ENCODE measurements at places on chromosomes 6 and 20.
A peak's percentile ranks its signal among the peaks of the same experiment; 100 is the strongest.

GRCh38 chr6:7434672-7435071 is 45.1 kb downstream of the RIOK1 start:
- DNase-seq: no peak

- DNase-seq: no peak
Observed at GRCh38 chr20:45937765-45938164, 3.3 kb downstream of the PCIF1 start.

DNA sequence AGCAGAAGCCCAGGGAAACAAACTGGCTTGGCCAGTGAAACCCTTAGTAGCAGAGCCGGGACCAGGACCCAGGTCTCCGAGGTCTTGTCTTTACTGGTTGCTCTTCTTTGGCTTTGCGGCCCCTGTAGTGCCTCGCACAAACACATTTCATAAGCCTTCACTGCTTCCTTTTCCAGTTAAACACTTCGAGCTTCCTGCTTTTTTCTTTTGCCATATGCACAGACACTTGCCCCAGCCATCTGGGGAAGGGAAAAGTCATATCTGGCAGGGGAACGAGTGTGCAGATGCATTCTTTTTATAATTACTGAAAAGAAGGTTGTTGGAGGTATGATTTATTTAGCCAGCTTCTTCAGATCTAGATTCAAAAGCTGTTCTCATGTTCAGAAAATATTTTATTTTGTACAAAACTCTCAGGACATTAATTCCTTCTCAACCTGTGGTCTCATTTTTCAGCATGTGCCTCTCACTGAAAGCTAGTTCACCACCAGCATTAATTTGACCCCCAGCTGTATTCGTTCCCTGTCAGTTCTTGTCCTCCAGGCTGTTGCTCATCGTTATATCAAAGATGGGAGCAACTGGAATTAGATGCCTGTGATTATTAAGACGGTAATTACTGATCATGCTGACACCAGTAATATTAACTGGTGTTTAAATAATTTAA is 19.2 kb downstream of the KLHL32 start:
- no peak for DNase-seq

- DNase-seq: no peak
Observed at GRCh38 chr6:156160007-156160794, 617.0 kb upstream of the ARID1B start.

DNA sequence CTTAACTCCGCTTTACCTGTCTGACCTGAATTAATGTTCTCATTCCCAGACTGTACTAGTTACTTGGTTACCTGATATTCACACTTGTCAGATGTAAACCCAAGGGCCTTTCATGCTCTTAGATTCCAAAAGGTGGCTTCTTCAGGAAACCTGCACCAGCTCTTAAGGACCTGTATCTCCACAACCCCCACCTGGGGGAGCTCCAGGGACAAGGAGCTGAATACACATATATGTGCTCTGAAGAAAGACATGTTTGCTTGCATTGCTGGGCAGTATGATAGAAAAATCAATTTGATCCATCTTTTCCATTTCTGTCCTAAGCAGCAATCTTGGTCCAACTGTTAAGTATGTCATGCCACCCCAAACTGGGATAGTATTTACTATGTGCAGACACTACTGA is 64.8 kb upstream of the POU3F2 start:
- DNase-seq: peak; percentile 74

GRCh38 chr6:34284563-34285447 is 36.0 kb upstream of the SMIM29 start:
- DNase-seq: no peak

DNA sequence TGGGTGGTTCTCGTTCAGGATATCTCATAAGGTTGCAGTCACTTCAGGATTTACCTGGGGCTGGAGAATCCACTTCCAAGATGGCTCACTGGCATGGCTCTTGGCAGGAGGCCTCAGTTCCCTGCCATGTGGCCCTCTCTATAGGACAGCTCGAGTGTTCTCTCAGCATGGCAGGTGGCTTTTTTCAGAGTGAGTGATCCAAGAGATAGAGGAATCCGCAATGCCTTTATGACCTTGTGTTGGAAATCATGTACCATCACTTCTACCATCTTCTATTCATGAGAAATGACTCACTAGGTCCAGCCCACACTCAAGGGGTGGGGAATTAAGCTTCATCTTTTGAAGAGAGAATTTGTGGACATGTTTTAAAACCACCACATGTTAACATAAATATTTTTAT is 37.8 kb downstream of the PPP1R16B start:
- DNase-seq: no peak

- DNase-seq: peak; percentile 79
Observed at GRCh38 chr6:71444222-71444621, 155.6 kb downstream of the OGFRL1 start.

- no peak for DNase-seq
Observed at GRCh38 chr6:157645201-157645795, 177.7 kb upstream of the SNX9 start.

- no peak for DNase-seq
Observed at GRCh38 chr20:62601172-62601571, 41.1 kb upstream of the SLCO4A1 start.

GRCh38 chr6:16466800-16467553 is 228.6 kb downstream of the GMPR start:
- DNase-seq: no peak

- no peak for DNase-seq
Observed at GRCh38 chr6:36920546-36920945, 34.0 kb upstream of the PI16 start.

DNA sequence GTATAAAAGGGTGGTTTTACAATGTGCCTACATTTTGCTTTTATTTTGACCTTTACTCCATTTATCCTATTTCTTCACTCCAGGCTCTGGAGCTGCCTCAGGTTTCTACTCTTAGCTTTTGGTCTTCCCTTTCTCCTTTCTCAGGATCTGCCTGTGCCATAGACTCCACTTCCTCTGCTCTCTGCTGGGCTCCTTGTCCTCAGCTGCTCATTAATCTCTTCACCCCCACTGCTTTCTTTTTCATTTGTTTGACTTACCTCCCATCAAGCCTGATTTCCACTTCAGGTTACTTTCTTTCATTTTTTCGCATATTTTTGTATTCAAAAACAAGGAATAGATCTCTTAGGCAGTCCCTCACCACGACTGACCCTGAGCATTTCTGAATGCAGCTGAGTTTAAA is 106.8 kb downstream of the COL19A1 start:
- no peak for DNase-seq

DNA sequence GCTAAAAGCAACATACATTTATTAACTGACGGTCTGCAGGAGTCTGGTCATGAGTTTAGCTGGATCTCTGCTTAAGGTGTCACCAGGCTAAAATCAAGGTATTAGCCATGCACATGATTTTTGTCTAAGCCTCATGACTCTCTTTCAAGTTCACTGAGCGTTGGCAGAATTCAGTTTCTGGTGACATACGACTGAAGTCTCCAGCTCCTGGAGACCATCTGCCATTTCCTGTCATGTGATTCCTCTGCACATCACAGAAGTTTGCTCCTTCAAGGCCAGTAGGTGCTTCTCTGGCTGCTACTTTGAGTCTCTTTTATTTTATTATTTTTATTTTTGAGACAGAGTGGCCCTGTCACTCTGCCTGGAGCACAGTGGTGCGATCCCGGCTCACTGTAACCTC is 148.4 kb upstream of the EYA4 start:
- DNase-seq: no peak

DNA sequence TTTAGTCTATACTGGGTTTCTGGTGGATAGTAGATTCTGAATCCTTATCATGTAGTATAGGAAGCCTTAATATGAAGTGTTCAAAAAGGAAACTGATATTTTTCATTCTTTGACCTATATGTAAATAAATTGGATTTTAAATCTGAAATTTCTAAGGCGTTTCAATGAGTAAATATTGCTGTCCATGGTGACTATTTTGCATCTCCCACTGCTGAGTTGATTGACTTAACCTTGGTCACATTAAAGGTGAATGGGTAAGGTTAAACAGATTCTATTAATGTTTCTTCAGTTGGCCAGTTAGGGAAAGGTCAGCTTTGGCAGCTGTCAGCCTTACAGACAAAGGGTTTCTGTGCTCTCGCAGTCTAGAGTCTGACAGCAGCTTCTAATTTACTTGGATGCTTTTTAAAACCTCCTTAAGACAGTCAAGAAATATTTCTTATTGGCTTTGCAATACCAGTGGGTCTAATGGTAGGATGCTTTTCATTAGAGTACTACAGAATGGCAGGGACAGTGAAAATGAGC is 24.8 kb downstream of the PRIM2 start:
- no peak for DNase-seq

DNA sequence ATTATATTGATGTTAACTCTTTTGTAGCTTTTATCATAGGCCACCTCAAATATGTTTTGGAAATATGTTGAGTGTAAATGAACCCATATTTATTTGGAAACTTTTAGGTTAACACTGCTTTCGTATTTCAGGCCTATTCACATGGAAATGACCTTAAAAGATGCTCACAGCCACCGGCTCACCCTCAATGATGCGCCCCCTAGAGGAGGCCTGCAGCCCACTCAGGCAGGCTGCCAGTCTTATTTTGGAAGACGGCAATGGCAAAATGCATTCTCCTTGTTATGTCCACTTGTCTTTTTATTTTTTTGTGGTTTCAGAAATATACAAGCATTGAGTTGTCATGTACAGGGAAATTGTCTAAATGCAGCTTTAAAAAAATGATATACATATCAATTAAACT is 869.7 kb downstream of the PHF3 start:
- peak; percentile 65 for DNase-seq

DNA sequence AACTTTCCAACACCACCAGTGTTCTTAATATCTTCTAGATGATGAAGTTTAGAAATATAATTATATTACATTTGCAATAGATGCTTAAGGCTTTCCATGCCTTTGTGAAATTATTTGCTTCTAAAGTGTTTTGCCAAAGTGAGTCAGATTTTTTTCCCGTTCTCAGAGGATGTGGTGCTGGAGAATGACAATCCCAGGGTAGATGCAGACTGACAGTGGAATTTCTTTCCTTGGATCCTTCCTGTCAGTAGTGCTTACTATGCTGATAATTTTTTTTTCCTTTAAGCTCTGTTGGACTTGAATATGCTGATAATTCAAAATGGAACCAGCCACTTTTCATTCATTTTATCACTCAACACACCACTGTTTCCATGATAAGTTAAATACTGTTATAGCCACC is 59.9 kb upstream of the SOX4 start:
- DNase-seq: no peak

DNA sequence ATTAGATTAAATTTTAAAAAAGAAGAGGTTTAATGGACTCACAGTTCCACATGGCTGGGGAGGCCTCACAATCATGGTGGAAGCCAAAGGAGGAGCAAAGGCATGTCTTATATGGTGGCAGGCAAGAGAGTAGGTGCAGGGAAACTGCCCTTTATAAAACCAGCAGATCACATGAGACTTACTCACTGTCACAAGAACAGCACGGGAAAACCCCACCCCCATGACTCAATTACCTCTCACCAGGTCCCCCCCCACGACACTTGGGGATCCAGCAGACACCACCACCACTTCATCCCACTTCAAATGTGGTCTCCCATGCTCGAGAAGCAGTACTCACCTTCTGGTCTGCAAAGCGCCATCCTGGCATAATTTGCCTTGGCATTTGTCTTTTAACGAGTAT is 24.6 kb downstream of the MTFR2 start:
- peak; percentile 38 for DNase-seq

DNA sequence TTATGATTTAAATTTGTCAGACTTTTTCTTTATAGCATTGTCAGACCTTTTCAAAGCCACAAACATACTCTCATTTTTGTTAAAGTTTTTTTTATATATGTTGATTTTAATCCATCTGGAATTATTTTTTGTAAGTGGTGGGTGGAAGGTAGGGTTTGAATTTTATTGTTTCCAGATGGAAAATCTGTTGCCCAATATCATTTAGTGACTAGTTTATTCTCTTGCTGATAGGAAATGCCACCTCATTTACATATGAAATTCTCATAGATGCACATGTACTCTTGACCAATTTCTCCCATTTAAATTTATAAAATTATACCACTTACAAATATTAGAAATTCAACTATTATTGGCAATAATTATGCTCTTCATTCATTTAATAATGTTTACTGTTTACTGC is 52.1 kb upstream of the PLCB1 start:
- DNase-seq: no peak

DNA sequence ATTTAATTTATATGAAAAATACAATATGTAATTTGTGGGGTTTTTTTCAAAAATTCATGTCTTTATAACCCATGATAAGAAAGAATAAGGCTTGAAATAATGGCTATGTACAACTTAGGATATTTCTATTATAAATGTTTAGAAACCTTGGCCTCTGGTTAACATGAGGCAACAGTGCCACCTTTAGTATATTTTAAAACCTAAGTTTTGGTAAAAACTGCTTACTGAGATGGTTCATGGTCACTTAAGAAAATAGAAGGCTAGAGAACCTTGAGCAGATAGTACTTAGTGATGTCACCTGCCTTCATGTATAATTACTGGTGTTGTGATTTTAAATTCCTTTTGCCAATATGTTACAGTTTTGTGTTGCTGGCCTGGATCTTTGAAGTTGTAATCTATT is 176.4 kb downstream of the ADGB start:
- DNase-seq: peak; percentile 25

GRCh38 chr20:42779216-42779615 is 410.5 kb downstream of the PTPRT start:
- DNase-seq: no peak

DNA sequence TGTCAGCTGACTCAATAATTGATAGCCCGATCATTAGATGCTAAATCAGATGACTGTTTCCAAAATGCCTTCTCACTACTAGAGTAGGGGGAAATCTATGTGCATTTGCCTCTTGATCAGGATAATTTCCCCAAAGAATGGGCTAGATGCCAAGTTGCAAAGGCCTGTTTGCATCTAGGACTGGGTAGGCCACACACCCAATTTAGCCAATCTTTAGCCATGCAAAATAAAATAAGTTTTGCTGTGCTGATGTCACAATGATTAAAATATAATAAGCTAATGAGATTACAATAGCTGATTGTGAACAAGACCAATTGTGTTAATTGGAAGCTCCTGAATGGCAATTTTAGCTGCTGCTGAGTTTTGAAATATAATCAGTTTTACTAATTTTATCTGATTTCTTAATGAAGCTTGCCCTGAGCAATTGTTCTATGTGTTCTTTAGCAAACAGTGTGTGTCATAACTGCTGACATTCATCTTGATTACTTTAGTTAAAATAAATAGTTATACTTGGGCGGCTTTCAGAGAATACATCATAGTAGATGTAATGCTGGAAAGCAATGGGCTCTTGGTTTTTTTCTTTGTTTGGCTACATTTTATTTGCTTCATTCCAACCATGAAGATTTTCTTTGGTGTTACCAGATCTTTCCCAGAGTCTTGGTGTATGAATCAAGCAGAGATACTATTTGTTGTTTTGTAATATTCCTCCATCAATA is 973.2 kb upstream of the SLC35B3 start:
- DNase-seq: no peak

- no peak for DNase-seq
Observed at GRCh38 chr6:157104803-157105202, 218.5 kb downstream of the TMEM242 start.

GRCh38 chr6:43739642-43740091 is 30.3 kb upstream of the VEGFA start:
- no peak for DNase-seq

- DNase-seq: no peak
Observed at GRCh38 chr6:139839506-139840156, 465.2 kb upstream of the CITED2 start.

Measured in DMS53 (cell line).